ENCODE measurements at places on chromosomes 1 and 21.

- no peak for DNase-seq
Observed at GRCh38 chr1:103353391-103353790, 172.1 kb upstream of the RNPC3 start.

DNA sequence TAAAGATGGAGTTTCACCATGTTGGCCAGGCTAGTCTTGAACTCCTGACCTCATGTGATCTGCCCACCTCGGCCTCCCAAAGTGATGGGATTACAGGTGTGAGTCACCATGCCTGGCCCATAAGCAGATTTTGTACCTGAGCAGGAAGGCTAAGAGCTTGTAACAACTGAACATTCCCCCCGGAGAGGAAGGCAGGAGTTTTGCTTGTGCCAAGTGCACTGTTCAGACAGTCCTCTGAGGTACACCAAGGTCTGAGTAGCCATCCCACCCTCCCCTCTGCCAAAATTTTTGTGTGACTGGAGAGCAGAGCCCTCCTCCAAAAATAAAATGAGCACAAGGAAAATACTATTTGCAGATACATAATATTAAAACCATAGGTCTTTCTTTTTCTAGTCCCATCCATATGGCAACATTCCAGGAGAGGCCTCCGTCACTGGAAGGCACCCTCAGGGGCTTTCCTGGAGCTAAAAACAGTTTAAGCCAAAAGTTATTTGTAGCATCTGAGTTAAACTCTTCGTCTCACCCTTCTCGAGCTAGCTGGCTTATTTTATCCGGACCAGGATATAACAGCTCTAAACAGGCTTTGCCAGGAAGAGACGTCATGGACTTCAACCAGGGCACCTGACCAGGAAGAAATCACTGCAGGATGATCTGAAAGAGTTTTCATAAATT, 27.2 kb downstream of the CAPN2 start:
- DNase-seq: no peak

DNA sequence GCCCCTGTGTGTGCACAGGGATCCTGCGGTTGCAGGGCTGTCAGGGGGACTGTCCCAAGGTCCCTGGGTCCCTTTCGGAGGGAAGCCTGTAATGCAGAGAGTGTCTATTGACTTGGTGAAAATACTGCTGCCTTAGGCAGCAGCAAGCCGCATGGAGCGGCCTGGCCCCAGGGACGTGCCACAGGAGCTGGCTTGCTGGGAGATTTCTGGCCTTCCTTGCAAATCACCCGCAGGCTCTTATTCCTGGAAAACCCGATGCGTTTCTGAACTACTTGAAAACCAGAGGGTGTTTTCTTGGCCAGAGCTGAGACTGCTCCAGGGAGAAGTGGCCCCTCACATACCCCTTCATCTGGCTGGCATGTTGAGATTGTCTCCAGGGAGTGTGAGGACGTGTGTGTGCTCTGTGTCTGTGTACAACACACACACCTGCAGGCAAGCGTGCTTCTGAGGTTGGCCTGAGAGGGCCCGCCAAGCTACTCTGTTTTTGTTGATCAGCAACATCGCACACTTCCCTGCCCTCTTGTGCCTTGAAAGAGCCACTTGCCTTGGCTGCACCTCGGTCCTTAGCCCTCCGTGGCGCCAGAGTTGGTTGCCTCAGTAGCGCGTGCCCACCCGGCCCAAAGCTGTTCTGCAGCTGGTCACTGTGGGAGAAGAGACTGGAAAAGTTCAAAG, 10.5 kb downstream of the PRDM16 start:
- no peak for DNase-seq

GRCh38 chr1:56617141-56617540, 28.0 kb upstream of the PRKAA2 start:
- no peak for DNase-seq

Data from stimulated activated naive CD4-positive, alpha-beta T cell treated with Interleukin-2 at 50 U/mL for 16 hours (primary cell).